ENCODE measurements at places on chromosomes 3 and 15.

DNA sequence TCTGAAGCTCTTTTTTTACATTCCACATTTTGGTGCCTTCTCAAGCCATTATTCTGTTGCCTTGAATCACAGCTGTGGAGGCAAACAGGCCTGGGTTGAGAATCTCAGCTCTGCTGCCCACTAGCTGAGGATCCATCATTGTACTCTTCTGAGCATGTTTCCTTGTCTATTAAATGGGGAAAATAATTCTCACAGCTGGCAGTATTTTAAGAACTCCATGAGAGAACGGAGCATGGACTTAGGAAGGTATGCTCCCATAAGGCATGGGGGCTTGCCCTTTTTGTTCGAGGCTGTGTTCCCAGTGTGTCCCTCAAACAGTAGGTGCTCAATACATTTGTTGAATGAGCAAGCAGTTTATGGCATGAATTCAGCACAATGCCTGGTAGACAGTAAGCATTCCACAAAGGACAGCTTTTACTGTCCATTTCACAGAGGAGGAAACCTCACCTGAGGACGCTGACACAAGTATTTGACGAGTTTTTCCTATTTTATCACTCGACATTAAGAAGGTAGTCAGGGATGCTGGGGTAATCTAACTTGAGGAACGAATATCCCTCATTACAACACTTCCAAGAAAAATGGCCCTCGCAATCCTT is 2.1 kb upstream of the PTPRG start:
- no peak for DNase-seq

- DNase-seq, result no peak
Measured at GRCh38 chr3:98766924-98767323, 3.8 kb downstream of the ST3GAL6 start.

- no peak for DNase-seq
Measured at GRCh38 chr3:118802325-118803095, 232.1 kb downstream of the IGSF11 start.

GRCh38 chr3:70114431-70114830 is 114.9 kb downstream of the SAMMSON start:
- no peak for DNase-seq

- DNase-seq, result no peak
Measured at GRCh38 chr3:105360003-105360402, 6.7 kb upstream of the ALCAM start.

GRCh38 chr3:17154941-17155340 is 270.2 kb downstream of the PLCL2 start:
- DNase-seq, result no peak

- no peak for DNase-seq
Measured at GRCh38 chr15:52673312-52673711, 5.9 kb downstream of the ATOSA start.

GRCh38 chr3:70108072-70108471 is 108.5 kb downstream of the SAMMSON start:
- peak; percentile 6 for DNase-seq

- peak; percentile 38 for DNase-seq
Measured at GRCh38 chr3:16907243-16907642, 22.5 kb downstream of the PLCL2 start.

- no peak for DNase-seq
Measured at GRCh38 chr3:88188436-88188835, 38.7 kb downstream of the C3orf38 start.

DNA sequence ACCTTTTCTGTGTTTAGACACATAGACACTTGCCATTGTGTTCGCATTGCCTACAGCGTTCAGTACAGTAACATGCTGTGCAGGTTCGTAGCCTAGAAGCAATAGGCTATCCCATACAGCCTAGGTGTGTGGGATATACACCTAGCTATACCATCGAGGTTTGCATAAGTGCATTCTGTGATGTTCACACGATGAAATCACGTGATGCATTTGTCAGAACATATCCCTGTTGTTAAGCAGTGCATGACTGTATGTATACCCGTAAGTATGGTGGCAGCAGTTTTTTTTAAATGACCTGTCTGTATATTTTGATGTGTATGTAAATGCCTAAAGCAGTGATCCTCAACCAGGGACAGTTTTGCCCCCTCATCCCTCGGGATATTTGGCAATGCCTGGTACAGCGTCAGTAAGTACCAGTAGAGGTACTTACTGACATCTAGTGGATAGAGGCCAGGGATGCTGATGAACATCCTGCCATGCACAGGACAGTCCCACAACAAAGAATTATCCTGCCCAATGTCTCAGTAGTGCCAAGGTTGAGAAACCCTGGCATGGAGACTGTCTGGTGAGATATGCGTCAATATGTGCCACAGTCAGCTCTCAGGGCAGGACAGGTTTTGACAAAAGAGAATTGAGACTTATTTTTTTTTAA is 129.1 kb downstream of the HCN4 start:
- DNase-seq, result no peak

DNA sequence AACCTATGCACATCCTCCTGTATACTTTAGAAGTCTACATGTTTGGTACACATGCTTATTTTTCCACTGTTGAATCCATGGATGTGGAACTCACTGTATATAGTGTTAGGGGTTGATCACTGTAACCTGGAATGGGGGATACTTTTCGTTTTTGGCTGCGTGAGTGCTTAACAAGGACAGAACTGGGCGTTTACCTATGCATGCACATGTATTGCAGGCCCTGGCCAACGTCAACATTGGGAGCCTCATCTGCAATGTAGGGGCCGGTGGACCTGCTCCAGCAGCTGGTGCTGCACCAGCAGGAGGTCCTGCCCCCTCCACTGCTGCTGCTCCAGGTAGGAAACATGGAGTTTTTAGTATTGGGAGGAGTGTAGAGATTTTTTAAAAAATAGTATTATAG is 2.3 kb downstream of the RPLP1 start:
- no peak for DNase-seq

DNA sequence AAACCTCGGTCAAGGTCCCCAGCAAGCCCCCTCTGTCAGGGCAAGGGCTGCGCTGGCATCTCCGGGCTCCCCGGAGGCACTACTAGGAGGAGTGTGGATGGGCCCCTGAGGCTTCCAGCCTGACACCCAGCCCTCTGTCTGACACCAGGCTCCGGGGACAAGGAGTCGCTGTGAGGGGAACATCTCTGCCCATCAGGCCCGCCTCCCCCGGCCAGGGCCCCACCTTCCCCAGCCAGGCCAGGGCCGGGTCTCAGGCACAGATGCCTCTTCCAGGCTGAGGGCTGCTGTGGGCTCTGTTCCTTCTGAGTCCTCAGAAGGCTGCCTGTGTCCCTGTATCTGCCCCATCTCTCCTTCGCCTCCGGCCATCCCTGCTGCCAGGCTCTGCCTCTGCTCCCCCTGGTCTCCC is 15.8 kb downstream of the CSPG4 start:
- no peak for DNase-seq

- no peak for DNase-seq
Measured at GRCh38 chr3:4736284-4736861, 242.9 kb upstream of the BHLHE40 start.

DNA sequence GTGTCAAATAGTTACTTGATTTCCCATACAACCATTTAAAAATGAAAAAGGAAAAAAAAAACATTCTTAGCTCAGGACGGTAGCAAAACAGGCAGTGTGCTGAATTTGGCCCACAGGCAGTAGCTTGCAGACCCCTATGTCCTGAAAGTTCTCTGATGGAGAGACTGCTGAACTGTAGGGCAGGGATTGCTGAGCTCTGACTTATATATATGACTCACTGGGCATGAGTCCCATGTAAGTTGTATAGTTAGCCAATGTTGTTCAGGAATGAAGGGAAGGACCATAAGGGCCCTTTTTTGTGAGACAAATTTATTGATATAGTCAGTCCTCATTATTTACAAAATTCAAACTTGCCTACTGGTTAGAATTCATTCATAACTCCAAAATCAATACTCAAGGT is 36.9 kb upstream of the FRMD4B start:
- no peak for DNase-seq

- no peak for DNase-seq
Measured at GRCh38 chr15:80374441-80374840, 29.7 kb upstream of the ARNT2 start.

DNA sequence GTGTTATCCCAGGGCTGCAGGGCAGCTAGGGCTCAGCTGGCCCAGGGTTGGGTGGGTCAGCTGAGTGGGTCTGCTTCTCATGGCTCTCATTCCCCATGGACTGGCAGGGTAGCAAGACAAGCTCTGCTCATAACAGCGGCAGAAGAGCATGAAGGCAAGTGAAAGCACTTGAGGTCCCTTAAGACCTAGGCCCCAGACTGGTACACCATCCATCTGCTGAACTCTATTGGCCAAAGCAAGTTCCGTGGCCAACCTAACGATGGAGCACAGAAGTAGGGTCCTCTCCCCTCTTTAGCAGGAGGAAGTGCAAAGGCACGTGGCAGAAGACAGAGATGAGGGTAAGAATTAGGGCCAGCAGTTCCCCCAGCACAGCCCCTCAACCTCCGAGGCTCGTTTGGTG is 174.3 kb upstream of the TOPAZ1 start:
- no peak for DNase-seq

DNA sequence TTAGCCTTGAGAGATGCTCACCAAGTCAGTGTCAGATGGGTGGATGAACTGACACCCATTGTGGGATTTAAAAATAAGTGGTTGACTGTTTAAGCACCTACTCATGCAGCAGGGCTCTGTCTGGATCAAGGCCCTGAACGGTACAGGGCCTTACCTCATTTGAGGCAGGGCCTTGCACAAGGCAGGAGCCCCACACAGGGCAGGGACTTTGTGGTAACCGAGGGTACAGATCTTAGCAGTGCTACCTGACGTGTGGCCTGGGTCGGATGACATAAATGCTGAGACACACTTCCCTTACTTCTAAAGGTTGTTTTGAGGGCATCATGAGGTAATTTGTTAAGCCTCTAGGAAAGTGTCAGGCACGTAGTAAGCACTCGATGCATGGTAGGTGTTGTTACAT is 59.5 kb upstream of the PLXNA1 start:
- no peak for DNase-seq

DNA sequence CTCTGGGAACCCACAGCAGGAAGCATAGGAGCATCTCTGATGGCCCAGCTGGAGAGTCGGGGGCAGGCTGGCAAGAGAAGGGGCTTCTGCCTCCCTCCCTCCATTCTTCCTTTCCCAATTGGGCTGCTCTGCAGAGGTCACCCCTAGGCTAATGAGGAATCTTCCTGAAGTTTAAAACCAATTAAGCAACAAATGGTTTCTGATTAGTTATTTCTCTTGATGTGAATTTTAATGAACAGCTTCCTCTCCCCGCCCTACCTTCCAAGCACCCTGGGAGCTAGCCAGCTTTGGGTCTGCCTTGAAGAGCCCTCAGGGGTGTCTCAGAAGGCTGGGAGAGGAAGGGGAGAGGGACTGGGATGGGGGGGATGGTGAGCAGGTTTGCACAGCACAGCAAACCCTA is 24.6 kb upstream of the HCN4 start:
- no peak for DNase-seq

GRCh38 chr3:100438623-100438974 is 37.3 kb downstream of the LNP1 start:
- peak; percentile 45 for DNase-seq

GRCh38 chr3:46479696-46480095 is 15.0 kb upstream of the LTF start:
- no peak for DNase-seq

- DNase-seq, result no peak
Measured at GRCh38 chr15:57285386-57285785, 90.9 kb upstream of the CGNL1 start.

- no peak for DNase-seq
Measured at GRCh38 chr15:77287385-77287784, 132.5 kb downstream of the PEAK1 start.

DNA sequence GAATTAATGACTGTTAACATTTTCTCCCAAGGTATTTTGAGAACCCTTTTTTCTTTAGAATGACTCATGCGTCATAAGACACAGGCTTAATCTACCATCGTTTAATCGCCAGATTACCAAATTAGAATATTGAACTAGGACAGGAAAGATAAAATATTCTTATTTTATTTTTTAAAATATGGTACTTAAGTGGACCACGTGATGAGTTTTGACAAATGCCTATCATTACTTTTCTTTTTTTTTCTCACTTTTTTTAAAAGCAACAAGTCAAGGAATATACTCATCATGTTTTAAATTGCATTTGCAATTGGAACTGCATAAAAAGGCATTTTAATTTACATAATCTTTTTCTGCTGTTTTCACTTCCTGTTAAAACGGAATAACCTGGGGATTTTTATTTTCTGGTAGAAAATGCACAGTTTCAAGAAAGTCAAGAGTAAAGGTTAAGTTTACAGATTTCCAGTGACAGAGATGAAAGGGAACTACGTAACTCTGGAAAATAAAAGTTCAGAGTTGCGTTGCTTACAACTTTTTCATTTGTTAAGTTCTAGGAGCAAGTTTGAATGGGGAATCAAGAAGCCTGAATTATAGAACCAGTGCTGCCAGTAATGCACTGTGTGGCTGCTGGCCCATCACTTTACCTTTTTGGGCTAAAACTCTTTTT is 23.6 kb downstream of the SIAH2 start:
- DNase-seq, result peak; percentile 55

DNA sequence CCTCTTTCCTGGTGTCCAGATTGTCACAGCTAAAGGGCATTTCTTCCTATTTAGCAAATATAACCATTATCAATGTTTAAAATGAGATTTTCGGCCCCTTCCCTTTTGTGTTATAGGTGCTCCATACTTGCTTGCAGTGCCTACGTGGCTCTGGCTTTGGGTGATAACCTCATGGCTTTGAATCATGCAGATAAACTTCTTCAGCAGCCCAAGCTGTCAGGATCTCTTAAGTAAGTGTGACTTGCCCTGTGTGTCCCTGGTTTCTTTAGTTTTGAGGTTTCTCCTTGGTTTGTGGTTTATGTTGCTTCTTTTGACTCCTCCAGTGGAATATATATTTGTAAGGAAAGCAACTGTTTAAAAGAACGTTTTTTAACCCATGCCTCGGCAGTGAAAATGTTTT is 58.5 kb upstream of the TRIM71 start:
- no peak for DNase-seq

DNA sequence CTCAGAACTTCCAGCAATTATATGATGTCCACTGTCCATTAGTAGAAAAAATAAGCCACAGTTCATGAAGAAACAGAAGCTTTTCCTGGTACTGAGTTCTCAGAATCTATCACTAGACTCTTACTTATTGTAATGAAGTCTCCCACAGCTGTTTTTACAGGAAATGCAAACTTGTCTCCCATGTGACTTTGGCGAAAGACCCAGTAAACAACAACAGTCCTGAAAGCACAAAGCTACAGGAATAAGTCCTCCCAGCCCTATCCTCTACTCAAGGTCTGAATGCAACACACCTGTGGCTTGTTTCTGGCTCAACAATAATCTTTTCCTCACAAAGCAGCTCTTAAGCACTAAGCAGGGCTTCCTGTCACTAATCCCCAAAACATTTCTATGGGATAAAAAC is 55.9 kb downstream of the EOMES start:
- DNase-seq, result no peak

DNA sequence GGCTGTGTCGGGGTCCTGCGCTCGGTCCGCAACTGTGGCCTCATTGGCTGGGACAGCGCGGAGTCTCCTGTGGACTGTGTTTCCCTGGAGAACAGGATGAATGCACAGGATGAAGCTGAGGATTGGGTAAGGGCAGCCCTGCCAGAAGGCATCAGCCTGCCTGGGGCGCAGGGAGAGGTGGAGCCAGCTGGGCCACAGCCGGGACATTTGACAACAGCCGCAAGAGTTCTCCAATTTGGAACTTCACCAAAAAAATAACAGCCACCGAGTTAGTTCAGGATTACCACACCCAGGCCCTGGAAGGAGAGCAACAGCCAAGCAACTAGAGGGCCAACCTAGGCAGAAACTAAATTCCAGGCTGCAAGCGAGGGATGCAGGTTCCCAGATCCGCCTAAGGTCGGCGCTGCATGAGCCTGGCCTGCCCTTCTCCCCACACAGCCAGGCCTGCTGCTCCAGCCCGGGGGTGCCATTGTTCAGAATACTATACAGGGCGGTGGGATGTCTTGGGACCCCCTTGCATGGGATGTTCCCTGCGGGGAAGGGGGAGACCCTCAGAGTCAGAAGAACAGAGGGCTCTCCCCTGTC is 229.3 kb downstream of the OCA2 start:
- no peak for DNase-seq
